ENCODE measurements at places on chromosomes 16 and 17.

- DNase-seq: no peak
These were observed 145.5 kb upstream of the SOX9 start for GRCh38 chr17:71975331-71975801.

DNA sequence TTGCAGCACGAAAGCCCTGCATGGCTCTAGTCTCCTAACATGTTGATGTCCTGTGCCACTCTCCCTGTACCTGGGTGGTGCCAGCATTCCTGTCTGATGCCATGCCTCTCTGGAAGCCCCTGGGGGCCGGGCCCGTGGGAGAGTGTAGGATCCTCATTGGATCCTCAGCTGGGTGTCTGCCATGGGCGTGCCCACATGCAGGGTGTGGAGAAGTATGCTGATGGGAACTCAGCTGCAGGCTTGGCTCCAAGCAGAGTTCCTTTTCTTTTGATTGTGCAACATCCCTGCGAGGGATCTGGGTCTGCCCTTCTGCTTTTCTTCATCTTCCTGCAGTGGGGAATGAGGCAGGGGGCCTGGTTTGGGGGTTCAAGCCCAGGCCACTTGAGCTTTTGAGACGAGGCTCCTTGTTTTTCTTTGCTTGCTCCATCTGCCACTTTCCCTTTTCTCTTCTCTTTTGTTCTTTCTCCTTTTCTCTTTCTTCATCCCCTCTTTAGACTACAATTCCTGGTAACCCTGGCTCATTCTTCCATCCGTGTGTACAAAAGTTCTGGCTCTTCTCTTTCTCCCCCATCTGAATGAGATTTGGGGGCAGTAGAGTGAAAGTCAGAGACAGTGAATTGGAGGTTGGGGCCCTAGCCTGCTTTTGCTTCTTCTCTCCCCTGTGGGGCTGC lies 32.9 kb downstream of the KSR1 start:
- peak; percentile 79 for DNase-seq

DNA sequence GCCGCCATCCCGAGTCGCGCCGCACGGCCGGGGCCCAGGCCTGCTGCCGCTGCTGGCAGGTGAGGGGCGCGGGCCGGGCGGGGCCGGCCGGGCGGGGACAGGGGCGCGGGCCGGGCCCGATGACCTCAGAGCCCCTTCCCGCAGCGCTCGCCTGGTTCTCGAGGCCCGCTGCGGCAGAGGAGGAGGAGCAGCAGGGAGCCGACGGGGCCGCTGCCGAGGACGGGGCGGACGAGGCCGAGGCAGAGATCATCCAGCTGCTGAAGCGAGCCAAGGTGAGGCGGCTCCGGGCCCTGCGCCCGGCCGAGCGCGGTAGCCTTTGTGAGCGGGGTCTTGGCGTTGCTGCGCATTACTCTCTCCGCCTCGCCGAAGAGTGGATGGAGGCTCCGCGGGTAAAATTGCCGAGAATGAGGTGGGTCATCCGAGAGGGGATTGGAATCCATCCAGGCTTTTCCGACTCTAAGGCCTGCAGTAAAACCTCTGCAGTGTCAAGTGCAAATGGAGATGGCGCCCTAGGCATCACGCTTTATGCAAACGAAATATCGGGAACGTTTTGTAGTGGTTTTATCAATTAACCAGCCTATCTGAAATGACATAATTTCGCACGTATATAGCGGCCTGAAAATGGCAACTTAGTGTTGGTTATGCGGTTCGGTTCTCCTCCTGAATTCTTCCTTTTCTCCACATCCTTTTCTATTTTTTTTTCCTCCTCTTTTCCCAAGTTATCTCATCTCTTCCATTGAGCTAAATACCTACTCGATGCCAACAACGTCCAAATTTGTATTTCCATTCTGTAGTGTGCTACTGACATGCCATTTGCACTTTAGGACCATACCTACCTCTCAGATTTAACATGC lies 577 bp downstream of the TTC19 start:
- no peak for DNase-seq

GRCh38 chr17:36597226-36597625 lies 4.2 kb upstream of the MRM1 start:
- no peak for DNase-seq

DNA sequence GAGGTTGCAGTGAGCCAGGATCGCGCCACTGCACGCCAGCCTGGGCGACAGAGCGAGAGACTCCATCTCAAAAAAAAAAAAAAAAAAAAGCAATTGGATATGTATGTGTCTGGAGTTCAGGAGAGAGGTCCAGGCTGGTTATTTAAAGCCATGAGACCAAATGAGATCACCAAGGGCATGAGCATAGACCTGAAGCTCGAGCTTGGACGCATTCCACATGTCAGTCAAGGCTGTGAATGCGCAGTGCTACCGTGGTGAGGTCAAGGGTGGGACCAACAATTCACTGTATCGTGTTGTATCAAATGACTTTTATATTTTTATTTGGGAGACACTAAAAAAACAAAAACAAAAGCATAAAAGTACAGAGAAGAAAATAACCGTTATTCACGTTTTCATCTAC lies 29.1 kb upstream of the SPNS2 start:
- no peak for DNase-seq

DNA sequence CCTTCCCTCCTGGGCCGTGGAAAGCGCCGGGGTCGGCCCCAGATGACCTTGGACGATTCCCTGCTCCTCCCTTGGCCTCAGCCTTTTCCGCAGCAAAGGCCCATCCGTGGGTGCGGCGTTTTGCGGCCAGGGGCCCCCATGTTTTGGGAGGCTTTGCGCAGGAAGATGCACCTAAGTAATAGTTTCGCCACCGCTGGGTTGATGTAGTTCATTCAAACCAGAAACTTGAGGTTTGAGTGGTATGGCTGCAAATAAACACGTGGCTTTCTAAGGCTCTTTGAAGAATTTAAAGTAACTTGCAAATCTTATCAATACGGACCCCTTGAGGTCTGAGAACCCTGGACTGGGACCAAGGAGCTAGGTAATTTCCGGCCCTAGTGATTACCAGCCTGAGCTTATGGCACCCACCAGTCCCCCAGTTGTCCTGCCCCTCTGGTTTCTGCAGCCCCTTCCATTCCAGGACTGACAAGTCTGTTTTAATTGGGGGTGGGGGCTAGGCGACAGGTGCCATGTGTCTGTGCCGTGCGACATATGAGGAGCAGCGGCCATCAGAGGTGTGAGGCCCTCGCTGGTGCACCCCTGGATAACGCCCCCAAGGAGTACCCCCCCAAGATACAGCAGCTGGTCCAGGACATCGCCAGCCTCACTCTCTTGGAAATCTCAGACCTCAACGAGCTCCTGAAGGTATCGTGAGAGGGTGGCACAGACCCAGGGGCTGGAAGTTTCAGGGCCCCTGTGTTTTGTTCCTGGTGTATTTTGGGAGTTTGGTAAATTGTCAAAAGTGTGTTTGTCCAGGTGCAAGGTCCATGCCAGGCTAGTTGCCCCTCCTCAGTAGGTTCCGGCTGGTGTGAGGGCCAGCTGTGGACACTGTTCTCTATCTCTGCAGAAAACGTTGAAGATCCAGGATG lies 834 bp downstream of the MRPL12 start:
- no peak for DNase-seq

DNA sequence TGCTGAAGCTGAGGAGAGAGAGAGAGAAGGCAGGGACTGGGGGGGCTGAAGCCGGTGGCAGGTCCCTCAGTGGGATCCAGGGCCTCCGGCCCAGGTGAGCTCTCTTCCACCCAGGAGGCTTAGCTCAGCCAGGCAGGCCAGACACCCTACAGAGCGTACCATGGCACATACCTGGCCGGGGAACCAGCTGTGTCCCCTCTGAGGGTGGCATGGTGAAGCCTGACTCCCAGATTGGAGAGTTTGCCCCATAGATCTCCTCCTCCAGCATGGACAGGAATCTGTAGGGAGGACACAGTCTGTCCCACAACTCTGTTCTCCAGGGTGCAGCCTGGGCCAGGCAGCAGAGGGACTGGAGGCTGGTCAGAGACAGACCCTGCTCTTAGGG lies 3.0 kb downstream of the KAT2A start:
- no peak for DNase-seq

DNA sequence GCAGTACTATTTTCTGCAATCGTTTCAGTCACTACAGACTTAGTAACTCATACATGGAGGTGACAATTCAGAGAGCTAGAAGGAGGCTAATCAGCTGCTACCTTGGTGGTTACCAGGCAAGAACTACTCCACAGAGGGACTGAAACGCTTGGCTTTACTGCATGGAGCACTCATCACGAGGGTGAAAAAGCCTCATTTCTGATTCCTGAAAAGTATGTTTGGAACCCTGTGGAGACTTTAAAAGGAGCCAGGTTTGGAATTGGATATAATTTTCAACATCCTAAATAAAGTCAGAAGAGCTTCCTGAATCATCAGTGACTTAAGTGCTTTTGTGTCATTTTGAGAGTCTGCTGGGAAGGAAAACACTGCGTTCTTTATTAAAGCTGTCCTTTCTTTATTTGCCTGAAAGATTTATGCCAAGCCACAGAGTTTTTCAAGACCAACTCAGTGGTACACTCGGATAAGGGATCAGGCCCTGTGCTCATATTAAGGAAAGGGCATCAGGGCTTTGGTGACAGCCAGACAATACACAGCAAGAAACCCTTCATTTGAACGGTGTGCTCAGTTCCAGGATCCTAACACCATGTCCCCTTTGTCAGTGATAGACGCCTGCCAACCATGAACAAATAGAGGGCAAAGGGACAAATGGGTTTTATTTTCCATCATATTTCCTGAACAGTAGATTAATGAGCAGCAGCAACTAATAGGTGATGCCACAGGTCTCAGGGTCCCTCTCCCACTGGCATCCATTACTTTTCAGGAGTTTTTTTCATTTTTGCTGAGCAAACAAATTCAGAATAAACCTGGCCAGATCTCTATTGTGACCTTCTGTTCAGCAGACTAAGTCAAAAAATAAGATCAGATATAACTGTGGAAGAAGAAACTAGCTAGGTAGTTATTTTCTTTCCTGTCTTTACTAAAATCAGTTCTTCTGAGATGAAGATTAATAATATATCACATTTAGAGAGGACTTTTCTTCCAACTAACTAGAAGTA lies 80.5 kb upstream of the CLEC18B start:
- DNase-seq: no peak

DNA sequence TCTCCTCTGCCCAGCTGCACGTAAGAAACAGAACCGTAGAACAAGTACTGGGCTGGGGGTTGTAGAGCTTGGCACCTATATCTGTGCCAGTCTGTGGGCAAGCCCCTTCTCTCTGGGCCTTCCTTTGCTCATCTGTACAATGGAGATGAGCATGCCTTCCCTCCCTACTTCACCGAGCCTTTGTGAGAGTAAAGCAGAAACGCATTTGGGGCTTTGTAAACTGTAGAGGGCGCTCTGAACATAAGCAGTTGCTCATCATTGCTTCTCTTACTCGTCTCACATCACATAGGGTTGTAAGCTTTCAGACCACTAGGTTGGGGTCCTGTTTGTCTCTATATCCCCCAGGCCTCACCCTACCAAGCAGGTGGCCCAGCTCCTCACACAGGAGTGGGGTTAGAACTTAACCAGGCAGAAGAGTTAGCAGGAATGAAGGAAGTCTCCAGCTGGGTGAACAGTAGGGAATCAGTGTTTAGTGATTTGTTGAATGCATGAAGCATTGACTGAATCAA lies 15.1 kb downstream of the SAMD14 start:
- DNase-seq: peak; percentile 67

GRCh38 chr16:78957317-78958100 lies 643.0 kb downstream of the MAF start:
- DNase-seq: no peak

- no peak for DNase-seq
These were observed 138.4 kb upstream of the DNAH9 start for GRCh38 chr17:11459861-11460331.

DNA sequence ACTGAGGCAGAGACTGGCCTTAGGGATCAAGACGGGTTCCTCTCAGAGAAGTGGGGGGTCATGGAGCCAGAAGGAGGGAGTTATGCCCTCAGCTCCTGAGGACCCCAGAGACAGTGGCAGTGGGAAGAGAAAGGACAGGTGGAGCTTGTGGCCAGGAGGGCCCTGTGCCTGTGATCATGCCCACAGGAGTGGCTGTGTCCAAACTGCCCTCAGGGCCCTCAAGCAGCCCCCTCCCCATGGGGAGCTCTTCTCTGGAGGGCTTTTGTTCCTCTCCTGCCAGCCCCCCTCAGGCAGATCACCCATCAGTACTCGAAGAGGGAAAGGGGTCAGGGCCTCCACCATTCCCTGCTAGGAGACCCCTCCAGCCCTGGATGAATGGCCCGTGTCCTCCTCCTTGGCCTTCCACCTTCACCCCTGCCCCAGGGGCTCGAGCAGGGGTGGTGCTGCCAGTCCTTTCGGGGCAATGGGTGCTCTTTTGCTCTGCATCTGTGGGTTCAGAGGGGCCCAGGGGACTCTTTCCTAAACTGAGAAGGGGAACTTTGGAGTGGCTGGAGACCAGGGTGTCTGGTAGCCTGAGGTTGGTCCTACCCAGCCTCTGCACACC lies 52.7 kb downstream of the BEAN1 start:
- DNase-seq: no peak

DNA sequence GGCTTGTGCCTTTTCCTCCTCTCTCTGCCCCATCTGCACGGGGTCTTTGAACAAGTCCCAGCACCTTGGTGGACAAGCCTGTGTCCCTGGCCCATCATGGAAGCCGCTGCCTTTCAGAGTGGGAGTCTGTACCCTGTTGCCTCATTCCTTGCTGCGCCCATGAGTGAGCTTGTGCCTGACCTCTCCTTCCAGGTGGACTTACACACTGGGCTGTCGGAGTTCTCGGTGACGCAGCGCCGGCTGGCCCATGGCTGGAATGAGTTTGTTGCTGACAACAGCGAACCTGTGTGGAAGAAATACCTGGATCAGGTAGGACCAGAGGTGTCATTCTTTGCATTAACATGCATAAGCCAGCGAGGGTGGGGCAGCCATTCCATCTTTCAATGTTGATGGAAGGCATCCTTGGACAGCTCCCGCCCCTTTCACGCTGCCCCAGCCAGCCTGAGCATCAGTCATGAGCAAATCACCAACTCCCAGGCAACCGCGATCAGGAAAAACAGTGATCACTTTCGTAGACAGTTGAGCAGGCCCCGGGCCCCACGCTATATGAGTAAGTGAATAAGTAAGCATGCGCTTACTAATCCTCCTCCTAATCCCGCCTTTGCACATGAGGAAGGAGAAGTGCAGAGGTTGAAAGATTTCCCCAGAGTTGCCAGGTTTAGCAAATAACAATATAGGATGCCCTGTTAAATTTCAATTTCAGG lies 36.8 kb downstream of the ATP2C2 start:
- no peak for DNase-seq
